ENCODE measurements at places on chromosomes 16 and 17. TPM values are rescaled to one million over a fixed set of nuclear protein-coding genes. Genes with fewer than 3 reads are reported as not detected.

DNA sequence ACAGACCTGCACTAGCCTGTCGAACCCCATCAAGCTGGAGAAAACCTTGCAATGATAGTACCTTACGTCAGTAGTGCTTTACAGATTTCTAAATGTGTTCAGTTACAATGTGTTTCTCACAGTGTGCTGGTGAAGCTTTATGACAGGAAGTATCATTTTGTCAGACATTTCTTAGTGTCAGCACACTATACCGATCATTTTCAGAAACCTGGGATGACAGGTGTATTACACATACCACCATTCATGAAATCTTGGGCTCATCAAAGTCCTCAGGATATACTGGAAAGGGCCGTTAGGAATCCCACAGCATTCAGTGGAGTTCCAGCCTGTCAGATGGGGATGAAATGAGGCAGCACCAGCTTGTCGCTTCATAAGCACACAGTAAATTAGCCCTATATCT lies 27.3 kb downstream of the TTC19 start:
- DNase-seq: no peak

DNA sequence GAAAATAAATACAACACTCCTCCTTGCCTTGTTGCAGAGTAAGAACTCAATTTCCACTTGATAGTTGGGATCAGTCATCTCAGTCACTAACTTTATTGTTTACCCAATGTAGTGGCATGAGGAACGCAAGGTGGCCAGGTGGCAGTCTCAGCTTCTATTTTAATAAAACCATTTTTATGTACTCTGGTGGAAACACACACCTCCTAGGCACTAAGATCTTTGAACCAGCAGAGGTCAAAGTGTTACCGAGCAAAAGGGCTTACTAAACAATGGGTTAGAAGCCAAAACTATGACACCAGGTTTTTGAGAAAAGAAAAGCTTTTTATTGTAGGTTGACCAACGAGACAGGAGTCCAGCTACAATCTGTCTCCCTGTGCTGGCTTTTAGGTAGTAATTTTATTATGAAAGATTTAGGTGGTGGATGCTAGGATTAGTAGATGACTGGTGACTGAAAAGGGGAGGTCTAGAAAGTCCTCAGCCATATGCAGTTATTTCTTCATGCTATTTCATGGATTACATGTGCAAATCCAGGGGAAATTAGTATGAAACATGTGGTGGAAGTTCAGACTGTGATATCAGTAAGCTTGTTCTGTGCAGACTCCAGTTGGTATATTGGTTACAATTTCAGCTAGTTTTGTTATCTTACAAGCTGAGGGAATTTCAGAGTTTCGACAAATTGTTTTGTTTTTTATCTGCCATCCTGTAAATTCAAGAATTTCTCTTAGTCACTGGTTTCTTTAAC lies 122.3 kb downstream of the PCTP start:
- DNase-seq: no peak

DNA sequence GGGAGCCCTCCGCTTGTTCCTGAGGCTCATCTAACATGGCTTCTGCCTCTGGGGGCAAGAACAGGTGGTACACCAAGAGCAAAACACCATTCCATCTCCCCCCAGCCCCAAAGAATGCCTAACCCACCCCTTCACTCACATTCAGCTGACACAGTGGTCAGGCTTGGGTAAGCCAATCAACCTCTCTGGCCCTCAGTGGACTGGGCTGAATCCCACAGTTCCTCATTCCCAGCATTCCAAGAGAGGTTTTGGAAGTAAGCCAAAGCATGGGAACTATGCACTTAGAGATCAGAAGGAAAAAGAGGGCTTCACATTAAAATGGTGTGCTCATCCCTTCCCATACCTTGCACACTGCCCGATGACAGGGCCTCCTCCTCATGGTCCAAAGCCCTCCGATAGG lies 7.8 kb downstream of the PIGS start:
- no peak for DNase-seq

- DNase-seq: no peak
Observed at GRCh38 chr16:63652091-63652490, 1469.8 kb downstream of the CDH11 start.

DNA sequence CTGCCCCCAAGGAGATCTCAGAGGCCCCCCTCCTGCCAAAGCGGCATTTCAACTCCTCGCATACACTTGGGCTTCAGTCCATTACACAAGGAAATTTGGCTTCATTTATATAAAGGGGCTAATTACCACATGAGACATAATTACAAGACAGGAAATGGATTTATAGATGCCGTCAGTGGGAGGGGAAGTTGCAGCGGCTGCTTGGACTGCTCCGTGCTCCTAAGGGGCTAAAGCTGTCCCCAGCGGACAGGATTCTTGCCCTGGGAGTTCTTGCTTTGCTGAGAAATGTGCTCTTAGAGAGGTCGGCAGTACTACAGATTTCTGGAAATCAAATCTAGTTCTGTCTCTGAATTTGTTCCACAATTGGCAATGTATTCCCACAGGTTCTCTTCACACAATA lies 57.2 kb upstream of the NLK start:
- no peak for DNase-seq

DNA sequence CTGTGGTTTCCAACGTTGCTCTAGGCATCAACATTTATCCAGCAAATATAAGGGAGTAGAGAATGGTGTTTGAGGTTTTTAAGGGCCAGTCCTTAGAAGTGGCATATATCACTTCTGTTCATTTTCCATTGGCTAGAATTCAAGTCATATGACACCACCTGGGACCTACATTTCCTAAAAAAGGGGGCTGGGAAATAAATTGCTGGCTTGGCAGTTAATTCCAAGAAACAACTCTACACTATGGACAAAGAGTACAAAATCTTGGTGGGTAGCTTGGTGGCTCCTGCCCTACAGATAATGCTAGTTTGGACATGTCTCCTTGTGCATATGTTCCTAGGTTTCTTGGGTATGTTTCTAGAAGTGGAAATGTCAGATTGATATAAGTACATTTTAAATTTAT lies 7.6 kb downstream of the PPM1E start:
- no peak for DNase-seq

Gene PPL
- not detected for total RNA-seq

GRCh38 chr16:28213396-28213795 lies 1.6 kb upstream of the XPO6 start:
- DNase-seq: no peak

Gene CD300LB
- not detected for total RNA-seq

Gene KCNG4
- total RNA-seq: not detected

Gene WWOX
- total RNA-seq: 29.4 TPM

DNA sequence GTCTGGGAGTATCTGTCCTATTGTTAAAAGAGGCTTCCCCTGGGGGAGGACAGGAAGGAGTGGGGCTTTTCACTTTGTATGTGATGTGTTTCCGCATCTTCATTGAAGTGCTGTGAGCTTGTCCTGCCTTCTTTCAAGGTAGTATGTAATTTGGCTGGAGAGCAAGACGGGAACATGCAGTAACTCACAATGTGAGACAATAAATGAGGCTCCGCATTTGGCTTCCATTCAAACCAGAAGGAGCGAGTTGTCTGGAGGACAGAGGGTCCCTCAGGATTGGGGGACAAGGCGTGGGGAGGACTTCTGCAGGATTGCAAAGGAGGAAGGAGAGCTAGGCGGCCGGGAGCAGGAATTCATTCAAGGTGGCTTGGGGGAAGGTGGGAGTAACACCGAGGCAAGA lies 203.5 kb downstream of the RBFOX3 start:
- DNase-seq: no peak

- DNase-seq: no peak
Observed at GRCh38 chr16:77234611-77235010, 35.4 kb downstream of the SYCE1L start.

- no peak for DNase-seq
Observed at GRCh38 chr16:89482817-89483205, 7.5 kb downstream of the ANKRD11 start.

DNA sequence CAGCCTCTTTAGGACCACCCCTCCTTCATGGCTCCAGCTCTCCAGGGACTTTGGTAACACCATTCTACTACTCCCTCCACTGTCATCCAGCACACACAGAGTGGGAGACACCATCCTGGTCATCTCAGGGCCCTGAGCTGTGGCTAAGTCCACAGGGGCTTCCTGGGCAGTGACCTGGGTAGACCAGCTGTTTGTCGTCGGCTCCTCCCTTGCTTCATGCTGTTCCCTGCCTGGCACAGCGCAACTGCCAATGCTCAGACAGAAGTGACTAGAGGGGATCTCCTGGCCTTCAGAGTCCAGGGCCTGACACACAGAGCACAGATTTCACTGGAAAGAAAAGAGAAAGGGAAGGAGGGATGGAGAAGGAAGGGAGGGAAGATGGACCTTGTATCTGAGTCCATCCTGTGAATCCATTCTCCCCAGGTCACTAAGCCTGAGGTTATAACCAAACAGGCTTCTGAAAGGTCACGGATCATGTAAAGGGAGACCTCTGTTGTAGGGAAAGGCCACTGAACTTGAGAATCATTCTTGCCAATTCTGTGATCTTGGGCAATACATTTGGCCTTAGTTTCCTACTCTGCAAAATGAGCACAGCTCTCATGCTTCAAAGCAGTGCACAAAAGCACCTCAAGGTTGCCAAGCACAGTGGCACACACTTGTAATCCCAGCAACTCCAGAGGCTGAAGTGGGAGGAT lies 18.5 kb upstream of the PHB1 start:
- DNase-seq: no peak

- DNase-seq: no peak
Observed at GRCh38 chr16:31238041-31238440, 21.1 kb upstream of the PYDC1 start.

DNA sequence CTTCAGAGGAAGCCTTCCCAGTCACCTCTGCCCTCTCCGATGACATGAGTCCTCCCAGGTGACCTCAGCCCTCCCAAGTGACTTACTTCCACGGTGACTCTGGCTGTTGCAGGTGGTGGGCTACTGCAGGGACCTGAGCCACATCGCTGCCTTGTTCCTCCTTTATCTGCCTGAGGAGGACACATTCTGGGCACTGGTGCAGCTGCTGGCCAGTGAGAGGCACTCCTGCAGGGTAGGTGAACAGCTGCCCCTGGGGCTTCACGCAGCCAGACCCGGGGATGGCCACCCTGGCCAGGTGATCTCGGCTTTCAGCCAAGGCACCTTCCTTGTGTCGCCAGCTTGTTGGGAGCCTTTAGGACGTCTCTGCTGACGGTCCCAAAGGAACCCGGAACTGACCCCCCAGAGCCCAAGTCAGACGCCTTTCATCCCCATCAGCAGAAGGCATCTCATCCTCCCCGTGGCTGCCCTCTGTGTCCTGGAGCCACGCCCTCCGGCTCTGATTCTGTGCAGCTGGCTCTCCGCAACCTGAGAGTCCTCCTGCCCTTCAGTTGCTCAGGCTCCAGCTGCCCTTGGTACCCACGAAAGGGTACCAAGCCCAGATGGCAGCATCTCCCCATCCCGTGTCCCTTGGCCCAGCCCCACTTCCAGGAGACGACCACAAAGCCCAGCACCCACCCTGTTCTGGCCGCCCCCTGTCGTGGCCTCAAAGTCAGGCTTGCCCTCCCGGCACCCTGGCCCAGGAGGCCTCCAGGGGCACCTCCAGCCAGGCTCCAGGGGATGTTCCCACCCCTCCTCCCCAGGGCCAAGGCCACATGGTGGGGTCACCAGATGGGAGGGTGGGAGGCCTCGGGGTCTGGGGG lies 81.7 kb downstream of the GOSR1 start:
- DNase-seq: no peak

Gene TXNDC17
- 52.4 TPM for total RNA-seq

DNA sequence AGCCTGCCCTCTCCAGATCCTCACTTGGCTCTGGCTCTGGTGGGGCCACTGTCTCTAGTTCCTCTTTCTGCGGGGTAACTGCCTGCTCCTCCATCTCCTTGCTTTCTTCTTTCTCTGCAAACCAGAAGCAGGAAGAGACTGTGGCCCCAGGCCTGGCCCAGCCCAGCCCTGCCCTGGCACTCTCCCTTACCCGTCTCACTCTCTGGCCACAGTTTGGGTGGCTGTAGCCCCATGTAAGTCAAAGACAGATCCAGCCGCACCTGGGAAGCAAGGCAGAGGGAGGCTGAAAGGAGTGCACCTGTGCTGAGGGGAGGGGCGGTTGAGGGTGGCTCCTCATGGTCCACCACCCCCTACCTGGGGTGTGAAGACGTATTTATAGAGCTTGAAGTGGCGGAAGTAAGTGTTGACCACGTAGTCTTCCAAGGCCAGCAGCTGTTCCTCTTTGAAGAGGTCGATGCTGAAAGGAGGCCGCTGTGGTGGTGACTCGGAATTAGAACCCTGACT lies 2.8 kb downstream of the CFAP119 start:
- no peak for DNase-seq

Gene IL34
- total RNA-seq: not detected

DNA sequence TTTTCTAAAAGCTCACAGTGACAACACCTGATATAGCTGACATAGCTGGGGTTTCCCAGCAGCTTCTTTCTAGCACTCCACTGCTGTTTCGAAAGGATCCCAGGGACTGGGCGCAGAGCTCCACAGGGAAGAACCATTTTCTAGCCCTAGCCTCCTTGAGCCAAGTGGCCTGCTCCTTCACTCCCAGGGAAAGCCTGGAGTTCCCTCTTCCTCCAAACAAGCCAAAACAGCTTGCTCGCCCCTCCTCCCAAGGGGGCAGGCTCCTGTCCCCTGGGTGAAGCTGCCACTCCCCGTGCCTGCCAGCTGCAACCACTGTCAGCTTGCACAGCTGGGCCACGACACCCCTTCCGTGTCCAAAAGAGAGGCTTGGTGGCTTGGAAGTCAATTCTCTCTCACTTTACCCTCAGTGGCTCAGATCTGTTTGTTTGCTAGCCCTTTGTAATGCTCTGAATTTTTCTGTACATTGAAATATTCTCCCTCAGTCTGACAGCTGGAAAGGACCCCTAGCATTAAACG lies 59.8 kb downstream of the CYTH1 start:
- DNase-seq: peak; percentile 60

Gene PMP22
- total RNA-seq: not detected

- DNase-seq: no peak
Observed at GRCh38 chr17:33438139-33438538, 145.0 kb upstream of the ASIC2 start.

GRCh38 chr16:813204-813915 lies 12.8 kb upstream of the GNG13 start:
- DNase-seq: peak; percentile 76

GRCh38 chr17:67090341-67090740 lies 46.0 kb downstream of the CACNG1 start:
- DNase-seq: no peak

DNA sequence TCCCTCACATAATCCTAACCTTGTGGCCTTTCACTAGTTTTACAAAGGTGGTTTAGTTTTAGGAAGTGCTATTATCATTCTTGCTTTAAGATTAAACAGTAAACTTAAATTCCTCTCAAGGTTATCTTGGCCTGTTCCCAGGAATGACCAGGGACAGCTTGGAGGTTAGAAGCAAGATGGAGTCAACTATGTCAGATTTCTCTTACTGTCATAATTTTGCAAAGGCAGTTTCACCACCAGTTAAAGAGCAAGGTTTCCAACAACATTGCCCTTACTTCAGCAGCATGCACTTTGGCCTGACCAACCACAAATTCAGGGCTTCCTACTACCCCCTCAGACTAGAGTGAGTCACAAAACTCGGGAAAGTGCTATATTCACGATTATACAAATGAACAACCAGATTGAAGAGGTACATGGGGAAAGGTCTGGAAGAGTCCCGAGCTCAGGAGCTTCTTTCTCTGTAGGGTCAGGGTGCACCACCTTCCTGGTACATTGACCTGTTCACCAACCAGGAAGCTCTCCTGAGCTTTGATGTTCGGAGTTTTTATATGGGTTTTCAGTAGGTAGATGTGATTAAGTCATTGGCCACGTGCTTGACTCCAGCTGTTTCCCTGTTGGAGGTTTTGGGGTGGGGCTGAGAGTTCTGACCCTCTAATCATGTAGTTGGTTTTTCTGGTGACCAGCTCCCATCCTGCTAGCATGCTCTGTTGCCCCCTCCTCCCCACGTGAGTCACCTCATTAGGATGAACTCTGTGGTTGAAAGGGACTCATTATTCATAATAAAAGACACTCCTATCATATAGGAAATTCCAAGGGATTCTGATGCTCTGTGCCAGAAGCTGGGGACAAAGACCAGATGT lies 19.4 kb downstream of the RHOT1 start:
- no peak for DNase-seq

Gene MYH2
- total RNA-seq: not detected

Gene CDK10
- 89.8 TPM for total RNA-seq
